ENCODE measurements at places on chromosomes 13 and 19.

GRCh38 chr19:2603334-2603733, 99.2 kb downstream of the GNG7 start:
- DNase-seq = no peak

DNA sequence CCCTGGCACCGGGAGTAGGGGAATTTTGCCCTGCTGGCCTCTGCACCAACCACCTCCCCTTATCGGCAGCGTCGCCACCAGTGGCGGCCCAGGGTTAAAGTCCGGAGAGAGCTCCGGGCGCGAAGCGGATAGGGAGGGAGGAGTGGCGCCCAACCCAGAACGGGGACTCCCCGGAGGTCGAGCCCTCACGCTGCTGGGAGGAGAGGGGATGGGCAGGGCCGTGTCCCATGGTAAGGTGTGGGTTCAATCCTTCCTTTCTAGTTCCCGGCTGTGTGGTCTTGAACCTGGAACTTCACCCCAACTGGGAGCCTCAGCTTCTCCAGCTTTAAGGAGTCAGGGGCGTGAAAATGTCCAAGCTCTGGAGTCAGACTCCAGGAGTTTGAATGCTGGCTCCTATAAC, 23.3 kb upstream of the BCL3 start:
- DNase-seq = no peak

DNA sequence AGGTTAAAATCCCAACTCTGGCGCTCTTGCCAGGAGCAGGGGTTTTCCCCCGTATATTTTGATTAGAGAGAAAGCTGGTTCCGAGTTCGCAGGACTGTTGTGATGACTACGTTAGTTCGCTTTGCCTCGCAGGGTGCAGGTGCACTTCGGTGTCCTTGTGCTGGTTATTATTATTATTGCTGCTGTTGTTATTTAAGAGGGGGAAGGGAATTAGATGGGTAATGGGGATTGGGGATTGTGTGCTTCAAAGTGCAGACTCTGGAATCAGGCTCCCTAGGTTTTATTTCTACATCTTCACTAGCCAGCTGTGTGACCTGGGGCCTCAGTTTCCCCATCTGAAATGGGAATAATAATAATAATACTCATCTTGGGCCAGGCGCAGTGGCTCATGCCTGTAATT, 15.2 kb downstream of the ACP7 start:
- no peak for DNase-seq

- no peak for DNase-seq
These were observed 7.5 kb upstream of the TSHZ3 start for GRCh38 chr19:31356587-31357314.

DNA sequence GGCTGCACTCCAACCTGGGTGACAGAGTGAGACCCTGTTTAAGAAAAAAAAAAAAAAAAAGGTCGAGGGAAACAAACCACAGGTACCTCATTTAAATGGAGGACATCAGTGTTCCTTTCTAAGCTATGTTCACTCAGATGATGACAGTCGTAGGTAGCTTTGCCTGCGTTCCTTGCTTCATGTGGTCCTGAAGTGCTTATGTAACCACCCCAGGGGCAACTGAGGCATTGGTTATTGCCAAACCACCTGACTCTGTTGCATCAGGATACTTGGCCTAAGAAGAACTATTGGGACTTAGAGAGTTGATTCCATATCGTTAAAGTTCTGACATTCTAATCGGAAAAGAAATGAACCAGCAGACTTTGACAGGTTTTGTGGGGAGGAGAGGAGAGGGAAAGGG, 51.7 kb downstream of the SPATA13 start:
- DNase-seq = no peak

DNA sequence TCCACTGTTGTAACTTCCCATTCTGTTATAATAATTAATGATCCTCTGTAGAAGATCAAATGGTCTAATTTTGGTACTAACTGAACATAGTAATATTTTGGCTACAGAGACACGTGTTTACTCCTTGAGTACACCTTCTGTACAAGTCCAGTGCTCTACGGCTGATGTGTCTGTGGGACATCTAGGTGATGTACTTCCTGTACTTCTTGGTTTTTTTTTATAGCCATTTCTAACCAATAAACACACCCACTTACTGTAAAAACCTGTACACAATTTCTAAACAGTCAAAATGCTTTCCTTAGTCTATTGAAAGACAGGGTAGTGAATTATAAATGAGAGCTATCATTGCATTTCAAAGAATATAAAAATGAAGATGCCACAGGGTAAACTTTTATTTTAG, 118.7 kb downstream of the RNF17 start:
- DNase-seq = no peak

GRCh38 chr19:54475706-54476105, 2.6 kb upstream of the CDC42EP5 start:
- no peak for DNase-seq

DNA sequence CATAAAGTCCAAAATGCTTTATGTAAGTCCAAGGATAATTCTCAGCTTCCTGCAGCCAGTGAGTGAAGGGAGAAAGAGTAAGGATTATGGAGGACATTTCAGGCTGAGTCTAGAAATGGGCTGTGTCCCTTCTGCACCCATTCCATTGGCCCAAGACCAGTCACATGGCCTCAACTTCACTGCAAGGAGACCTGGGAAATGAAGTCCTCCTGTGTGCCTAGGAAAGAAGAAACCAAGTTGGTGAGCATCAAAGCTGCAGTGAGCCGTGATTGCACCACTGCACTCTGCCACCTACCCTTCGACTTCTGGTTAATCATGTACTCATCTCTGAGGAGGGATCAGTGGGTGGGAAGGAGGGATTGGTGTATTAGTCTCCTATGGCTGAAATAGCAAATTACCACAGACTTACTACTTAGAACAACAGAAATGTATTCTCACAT, 3.6 kb upstream of the CD37 start:
- DNase-seq = no peak

DNA sequence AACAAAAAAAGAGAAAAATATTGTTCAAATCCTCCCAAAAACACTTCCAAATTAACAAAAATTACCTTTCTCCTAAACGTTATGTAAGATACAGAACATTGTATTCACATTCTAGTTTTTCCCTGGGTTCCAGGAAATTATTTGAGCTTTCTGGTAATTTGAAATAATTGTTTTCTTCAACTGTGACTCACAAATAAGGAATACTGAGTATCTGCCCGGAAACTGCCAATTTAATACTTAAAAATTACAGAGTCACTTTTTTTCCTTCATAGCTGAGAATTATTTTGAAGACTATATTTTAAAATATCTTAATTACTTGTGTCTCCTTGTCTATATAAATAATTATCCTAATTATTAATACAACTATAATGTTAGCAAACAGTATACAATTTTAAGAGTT, 709.0 kb upstream of the ARGLU1 start:
- DNase-seq = no peak

DNA sequence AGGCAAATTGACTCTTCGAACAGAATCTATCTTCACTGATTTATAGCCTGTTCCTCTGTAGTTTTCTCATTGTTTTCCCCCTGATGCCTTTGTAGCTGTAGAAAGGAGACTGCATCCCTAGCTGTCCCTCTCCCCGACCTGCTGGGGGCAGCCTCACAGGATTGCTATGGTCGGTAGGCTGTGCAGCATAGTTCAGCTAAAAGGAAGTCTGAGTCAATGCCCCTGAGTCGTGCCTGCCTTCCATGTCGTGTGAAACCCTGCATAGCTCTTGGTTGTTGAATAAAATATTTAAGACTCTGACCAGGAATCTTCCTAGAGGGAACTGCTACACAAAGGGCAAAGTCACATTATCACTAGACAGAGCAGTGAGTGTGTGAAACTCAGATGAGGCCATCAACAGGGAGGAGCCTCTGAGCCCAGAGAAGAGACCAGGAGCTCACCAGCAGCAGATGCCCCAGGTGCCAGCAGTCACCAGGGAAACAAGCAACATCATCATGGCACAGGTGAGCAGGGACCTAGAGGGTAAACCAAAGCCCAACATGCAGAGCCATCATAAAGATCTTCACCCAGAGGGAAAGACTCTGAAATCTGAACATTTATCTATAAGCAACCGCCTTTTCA, 108.4 kb upstream of the NBEA start:
- DNase-seq = no peak

DNA sequence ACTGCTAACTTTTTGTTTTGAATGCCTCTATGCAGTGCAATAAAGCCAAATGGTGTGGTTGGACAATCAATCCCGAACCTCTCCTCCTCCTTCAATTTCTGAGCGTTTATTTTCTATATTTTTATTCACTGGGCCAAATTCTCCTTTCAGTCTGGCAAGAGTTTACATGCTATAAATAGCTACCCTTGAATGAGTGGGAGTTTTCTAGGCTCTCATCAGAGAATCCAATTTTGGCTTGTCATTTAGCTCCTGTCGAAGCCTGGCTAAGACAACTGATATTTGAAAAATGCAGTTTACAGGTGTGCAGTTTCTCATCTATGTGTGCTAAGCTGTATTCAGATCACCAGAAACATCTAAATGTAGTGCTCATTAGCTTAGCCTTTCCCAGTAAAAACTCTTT, 61.8 kb downstream of the OLFM4 start:
- DNase-seq = no peak

DNA sequence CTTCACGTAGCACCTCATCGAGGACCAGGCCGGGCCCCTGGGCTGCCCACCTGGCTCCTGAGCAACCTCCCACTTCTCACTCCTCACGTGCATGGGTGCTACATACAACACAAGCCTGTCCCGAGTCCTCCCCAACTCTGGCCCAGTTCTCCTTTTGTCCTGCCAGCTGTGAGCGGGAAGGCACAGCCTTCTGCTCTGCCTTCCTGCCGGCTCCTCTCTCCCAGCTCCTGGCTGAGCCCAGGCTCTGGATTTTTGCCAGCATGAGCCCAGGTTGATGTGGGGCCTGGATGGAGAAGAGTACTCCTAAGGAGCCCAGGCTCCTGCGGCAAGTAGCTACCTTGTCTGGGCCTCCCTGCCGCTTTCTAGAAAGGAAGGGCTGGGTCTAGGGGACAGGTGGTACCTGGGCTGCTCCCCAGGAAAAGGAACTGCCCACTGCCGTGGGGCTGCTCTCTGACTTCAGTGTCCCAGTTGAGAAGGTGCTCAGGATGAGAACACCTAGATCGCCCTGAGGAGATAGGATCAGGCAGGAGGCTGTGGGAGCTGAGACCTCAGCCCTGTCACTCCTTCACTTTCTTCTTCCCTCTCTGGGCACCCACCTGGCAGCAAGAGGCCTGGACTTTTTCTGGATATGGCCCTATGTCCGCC, 23.6 kb downstream of the LYL1 start:
- peak; percentile 51 for DNase-seq

- DNase-seq = no peak
These were observed at the start of gene CEACAM1 for GRCh38 chr19:42528354-42529247. Gene CEACAM1 (minus strand): TSS chr19:42528481. CDS start chr19:42528374, 107 bp downstream.

GRCh38 chr13:21932996-21933395, 262.1 kb downstream of the FGF9 start:
- DNase-seq = no peak

DNA sequence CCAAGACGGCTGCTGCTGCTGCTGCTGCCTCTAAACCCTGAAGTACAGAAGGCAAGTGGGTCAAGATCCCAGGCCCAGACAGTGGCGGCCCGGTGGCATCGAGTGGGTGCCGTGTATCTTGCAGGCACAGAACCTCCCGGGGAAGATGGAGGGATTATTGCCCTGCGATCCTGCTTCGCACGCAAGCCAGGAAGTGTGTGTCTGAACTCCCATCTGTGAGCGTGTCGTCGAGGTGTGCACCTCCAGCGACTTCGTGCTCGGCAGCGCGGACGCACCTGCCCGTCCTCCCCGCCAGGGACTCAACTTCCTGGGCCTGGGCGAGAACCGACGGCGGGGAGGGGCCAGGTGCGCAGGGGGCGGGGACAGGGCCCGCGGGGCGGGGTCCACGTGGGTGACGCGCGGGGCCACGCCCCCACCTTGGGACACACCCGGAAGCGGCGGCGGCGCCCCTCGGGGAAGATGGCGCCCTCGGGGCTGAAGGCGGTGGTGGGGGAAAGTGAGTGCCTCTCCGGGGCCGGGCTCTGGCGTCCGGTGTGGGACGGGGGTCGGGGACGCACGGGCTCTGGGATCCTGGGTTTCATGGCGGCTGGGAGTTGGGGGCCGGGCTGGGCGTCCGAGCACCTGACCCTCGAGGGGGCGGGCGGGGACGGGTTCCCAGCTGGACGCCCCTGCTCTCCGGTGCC, at the start of gene STXBP2:
TSS of gene STXBP2 (plus strand) at position 420 of the 683 bp plus-strand sequence. CDS start at position 460, 40 bp downstream.
- DNase-seq = peak; percentile 72

- DNase-seq = no peak
These were observed 123.6 kb downstream of the PCDH9 start for GRCh38 chr13:67106502-67107057.

DNA sequence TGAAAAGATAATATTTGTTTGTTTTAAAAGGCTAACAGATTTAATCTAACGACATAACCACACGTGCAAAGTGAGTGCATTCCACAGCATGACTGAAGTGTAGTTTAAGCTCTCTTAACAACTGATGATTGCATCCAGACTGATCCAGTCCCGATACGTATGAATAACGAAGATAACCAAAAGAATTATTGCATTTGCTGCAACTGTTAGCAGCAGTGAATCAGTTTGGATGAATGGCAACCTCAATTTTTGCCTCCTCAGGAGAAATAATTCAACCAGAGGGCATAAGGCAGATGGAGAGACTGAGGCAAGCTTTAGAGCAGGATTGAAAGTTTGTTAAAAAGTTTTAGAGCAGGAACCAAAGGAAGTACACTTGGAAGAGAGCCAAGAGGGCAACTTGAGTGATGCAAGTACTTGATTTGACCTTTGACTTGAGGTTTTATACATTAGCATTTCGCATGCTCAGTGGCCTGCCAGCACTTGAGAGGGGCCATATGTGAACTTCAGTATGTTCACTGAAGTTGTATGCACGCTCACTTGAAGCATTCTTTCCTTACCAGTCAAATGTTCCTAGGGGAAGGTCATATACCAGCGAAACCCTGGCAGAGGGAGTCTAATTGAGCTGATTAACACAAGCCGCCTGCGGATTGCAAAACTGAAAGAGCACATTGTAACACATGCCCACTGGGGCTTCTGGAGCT, 835.0 kb upstream of the PCDH20 start:
- DNase-seq = no peak
